ENCODE measurements at places on chromosomes 3 and 15.

GRCh38 chr3:112132554-112132953, 494 bp downstream of the GCSAM start:
- no peaks in the 10 kb centered on the region for H3K4me1 ChIP-seq
- no peak overlapping the region for H3K4me3 ChIP-seq
- H3K36me3 ChIP-seq, result peaks cover 27% of the 10 kb centered on the region
- no peak for DNase-seq
- no peak overlapping the region for H3K27ac ChIP-seq
- no peaks in the 10 kb centered on the region for H3K27me3 ChIP-seq

DNA sequence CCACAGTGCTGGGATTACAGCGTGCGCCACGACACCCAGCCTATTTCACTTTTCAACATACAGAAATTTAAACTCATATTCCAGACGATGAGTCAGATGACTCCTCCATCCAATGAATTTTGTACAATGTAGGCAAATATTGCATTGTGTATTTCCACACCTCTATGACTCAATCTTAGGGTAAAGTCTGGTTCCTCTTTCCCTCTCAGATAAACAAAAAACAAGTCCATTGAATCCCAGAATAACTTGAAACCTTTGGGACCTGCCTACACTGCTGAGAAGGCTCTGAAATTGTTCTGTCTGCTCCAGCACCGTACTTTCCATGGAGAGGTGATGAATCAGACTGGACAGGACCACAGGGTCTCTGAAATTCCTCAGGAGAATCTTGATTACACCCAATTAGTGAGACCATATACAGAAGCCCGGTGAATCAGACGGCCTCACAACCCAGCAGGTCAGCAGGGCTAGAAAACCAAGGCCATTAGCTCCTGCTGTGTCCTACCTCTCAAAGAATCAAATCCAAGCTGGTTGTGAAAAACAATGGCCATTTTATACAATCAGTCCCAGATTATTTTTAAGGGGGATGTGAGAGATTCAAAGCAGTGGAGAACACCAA, 112.6 kb downstream of the ERC2 start:
- H3K4me1 ChIP-seq, result no peaks in the 10 kb centered on the region
- no peak overlapping the region for H3K4me3 ChIP-seq
- H3K27me3 ChIP-seq, result no peaks in the 10 kb centered on the region
- peak; percentile 25 for DNase-seq
- no peaks in the 10 kb centered on the region for H3K36me3 ChIP-seq
- H3K27ac ChIP-seq, result no peak overlapping the region

- no peak overlapping the region for H3K27ac ChIP-seq
- peaks cover 46% of the 10 kb centered on the region for H3K4me1 ChIP-seq
- DNase-seq, result no peak
- H3K27me3 ChIP-seq, result no peaks in the 10 kb centered on the region
Observed at GRCh38 chr3:42019144-42019952, 57.4 kb upstream of the ULK4 start.

DNA sequence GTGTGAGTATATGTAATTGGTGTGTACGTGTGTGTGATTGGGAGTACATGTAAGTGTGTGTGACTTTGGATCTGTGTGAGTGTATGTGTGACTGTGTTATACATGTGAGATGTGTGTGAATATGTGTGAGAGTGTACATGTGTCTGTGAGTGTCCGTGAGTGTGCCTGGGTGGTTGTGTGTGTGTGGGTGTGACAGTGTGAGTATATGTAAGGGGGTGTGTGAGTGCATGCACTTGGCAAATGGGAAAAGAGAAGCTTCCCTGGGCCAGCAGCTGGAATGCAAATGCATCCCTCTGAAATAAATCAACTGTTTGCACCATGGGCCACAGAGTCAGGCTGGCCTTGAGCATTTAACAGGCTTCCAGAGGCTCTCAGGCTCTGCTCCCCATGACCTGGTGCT, 63.6 kb downstream of the MINAR1 start:
- no peak overlapping the region for H3K4me3 ChIP-seq
- no peak overlapping the region for H3K27ac ChIP-seq
- no peaks in the 10 kb centered on the region for H3K36me3 ChIP-seq
